Mesenteric fat pad (tissue), 1 donor: ENCODE measurements at places on chromosomes 1 and 21. TPM values are rescaled to one million over a fixed set of nuclear protein-coding genes. Genes with fewer than 3 reads are reported as not detected.

DNA sequence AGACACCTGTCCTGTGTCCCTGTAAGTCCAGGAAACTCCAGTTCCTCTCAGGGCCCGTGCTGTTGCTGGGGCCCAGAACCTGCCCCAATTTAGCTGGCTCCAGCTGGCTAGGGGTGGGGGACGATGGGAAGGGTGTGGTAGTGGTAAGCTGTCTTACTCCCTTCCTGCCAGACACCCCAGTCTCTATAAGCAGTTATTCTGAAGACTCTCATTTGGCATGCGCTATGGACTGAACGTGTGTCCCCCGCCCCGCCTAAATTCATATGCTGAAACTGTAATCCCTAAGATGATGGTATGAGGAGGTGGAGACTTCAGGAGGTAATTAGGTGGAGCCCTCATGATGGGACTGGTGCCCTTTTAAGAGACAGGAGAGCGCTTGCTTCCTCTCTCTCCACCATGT, 82.0 kb downstream of the MAP3K7CL start:
- DNase-seq = no peak

- no peak for DNase-seq
Observed at GRCh38 chr1:225890346-225891228, 1.6 kb upstream of the LEFTY1 start.

- DNase-seq = no peak
Observed at GRCh38 chr1:46451948-46452930, 37.4 kb upstream of the DMBX1 start.

- DNase-seq = no peak
Observed at GRCh38 chr1:156517748-156518147, 17.2 kb upstream of the MEF2D start.

DNA sequence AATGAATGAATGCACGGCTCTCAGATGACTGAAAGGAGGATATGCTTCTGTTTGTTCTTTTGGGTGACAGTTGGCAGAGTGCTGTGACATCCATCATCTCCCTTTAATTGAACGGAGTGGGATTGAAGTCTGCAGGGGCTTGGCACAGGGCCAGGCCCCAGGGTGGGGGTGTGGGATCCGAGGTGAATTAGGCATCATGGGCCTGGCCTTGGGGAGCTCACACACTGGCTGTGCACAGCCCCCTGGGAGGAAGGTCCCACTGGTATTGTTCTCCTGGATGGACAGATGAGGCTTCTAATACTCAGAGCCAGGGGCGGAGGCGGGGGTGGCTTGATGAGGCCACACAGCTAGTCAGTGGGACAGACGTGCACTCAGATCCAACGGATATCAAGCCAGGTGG, 19.3 kb downstream of the EPHB2 start:
- DNase-seq = no peak

DNA sequence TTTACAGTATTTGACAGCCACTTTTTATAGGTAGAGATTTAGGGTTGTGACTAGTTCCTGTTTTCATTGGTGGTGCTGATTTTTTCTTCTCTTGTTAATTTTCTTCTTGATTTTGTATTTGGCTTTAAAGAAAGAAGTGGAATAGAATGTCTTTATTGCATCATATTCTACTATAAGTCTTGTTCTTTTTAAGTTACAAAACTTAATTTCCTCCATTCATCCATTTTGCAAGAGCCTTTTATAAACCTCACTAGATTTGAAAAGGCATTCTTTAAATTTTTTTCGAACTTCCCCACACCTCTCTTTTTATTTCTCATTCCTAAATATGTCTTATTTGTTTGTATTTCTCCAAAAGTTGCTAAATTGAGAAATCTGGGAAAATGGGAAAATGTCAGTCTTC, 1368.6 kb upstream of the ADGRL4 start:
- no peak for DNase-seq

Gene OR2G2
- not detected for total RNA-seq

Gene CYP2J2
- total RNA-seq = not detected

Gene LDLRAD1
- not detected for total RNA-seq

Gene APOBEC4
- total RNA-seq = not detected
